ENCODE measurements at places on chromosomes 5 and 9.

GRCh38 chr5:572398-573019, 39.6 kb upstream of the CEP72 start:
- no peak for DNase-seq

GRCh38 chr5:1724822-1725602, 74.6 kb downstream of the MRPL36 start:
- no peak for DNase-seq

DNA sequence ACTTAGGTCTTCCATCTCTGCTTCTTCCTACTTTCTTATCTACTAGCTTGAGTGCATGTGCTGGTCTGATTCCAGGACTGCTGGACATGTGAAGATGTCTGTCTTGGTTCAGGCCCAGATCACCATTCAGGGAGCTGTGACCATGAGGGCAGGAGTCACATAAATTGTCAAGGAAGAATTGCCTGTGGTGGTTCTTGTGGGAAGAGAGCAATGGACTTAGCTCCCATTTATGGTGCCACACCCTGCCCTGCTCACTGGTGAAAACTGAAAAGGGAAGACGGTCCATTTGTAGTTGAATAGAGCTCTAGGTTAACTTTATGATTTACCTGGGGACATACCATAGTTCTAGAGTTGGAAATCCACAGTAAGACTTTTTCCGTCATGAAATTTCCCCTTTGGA, 244.3 kb upstream of the ZNF608 start:
- no peak for DNase-seq

DNA sequence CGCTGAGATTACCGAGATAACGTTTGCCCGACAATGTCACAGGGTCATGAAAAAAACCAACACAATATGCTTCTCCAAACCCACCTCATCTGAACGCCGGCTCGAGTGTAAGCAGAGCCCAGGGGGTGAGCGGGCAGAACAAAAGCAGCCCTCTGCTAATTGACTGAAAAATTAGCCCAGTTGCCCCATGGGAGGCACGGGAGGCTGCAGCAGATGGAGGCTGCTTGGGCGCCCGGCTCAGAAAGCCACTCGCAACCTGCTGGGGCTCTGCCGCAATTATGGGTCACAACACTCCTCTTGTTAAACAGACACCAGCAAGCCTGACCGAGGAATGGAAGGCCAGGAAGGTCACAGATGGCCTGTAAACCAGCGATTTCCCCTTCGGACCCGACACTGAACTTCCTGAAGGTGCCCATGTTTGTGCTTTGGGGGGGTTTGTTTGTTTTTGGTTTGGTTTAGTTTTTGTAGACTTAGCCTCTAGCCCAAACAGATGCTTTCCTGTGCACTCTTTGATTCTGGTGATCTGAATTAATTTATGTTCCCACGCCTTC, 104.6 kb upstream of the IRX1 start:
- DNase-seq: no peak

DNA sequence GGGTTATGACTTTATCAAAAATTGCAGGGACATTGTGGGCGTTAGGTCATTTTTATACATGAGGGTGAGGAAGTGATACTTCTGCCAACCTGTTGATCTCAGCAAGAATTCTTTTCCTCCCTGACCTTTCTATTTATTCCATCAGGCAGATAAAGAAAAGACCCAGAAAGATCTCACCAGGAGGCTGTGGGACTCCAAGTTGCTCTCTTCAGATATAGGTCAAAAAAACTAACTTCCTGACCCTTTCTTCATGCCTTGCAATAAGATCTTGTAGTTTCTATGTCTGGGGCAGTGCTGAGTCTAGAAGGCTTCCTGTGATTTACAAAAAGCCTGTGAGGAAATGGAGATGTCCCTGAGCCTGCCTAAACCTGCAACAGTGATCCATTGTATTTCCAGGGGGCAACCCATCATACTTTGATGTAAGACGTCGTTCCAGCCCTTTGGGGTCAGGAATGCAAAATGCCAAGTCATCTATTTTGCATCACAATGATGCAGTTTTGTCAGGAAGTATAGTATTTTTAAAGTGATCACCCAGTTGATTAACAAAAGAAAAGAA, 22.0 kb upstream of the PIK3R1 start:
- DNase-seq: no peak

DNA sequence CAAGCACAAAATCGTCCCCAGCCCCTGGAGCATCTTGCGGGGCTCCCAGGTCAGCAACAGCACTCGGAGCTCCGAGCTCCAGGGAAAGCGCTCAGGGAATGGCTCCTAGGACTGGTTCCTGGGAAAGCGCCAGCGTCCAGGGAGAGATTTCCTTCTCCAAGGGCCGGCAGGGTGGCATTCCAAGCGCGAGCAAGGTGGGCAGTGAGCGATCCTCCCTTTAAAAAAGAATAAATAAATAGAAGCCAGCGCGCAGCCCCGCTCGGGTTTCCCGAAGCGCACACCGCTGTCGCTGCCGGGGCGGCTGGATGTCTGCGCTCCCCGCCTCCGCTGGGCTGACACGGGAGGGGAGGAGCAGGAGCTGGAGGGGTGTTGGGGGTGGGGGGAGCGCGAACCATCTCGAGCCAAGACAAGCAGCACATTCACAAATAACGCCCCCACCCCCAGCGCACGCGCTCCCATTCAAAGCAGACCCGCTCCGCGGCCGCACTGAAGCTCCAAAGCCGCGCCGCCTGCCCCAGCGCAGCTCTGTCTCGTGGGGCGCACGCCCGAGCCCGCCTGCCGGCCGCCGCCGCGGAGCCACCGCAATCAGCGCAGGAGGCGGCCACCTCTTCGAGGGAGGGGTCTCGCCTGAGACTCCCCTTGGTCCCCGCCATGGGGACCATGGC, 327.4 kb downstream of the SH3GL2 start:
- DNase-seq: no peak

- no peak for DNase-seq
These were observed 21.2 kb downstream of the GAS1 start for GRCh38 chr9:86926145-86926544.
